ENCODE measurements at places on chromosomes 4 and X.

- DNase-seq: peak; percentile 33
Measured at GRCh38 chr4:76197971-76198410, 15.6 kb downstream of the SCARB2 start.

DNA sequence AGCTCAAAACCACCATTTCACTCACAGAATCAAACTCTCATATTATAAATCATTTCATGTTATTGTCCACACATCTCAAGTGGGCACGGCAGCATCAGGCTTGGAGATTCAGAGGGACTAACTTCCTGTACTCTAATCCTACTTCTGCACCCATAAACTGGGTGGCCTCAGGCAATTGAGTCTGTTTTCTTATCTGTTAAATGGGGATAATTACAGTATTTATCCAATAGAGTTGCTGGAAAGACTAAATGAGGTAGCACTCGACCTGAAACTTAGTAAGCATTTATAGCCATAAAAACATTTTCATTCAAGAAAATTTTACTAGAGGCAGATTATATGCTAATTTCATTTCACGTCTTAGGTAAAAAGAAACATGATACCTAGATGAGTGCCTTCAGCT lies 13.0 kb downstream of the TBC1D1 start:
- DNase-seq: no peak

GRCh38 chrX:9351126-9351525 lies 113.7 kb upstream of the TBL1X start:
- no peak for DNase-seq

DNA sequence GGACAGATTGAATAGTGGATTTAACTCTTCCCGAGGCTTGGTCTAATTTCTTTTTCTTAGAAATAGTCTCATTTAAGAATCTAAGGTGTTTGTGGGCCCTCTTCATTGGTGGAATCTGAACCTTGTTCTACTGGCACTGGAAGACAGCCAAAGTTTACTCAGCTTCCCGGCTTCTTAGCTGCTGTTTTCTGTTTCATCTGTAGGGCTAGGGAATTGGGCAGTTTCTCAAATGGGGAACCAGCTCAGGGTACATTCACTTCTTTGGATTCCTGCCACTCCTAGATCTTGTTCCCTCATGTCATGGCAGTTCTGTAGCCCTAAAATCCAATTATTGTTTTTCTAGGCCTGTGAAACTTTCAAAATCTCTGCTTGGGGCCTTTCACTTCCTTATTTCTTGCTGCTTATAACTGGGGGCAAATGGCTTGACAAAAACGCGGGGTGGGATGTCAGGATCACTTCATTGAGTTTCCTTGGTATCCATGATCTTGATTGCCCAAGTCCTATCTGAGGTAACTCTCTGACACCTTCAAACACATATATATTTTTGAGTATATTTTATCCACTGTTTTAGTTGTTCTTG lies 985.0 kb downstream of the C4orf33 start:
- no peak for DNase-seq

DNA sequence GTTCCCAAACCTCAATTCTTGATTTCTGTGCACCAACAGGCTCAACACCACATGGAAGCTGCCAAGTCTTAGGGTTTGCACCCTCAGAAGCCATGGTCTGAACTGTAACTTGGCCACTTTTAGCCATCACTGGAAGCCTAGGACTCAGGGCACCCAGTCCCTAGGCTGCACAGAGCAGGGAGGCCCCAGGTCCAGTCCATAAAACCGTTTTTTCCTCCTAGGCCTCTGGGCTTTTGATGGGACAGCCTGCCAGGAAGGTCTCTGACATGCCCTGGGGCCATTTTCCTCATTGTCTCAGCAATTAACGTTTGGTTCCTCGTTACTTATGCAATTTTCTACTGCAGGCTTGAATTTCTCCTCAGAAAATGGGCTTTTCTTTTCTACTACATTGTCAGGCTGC lies 1259.6 kb downstream of the RAPGEF2 start:
- DNase-seq: no peak

- DNase-seq: no peak
Measured at GRCh38 chr4:58936436-58936835, 1826.3 kb upstream of the IGFBP7 start.

DNA sequence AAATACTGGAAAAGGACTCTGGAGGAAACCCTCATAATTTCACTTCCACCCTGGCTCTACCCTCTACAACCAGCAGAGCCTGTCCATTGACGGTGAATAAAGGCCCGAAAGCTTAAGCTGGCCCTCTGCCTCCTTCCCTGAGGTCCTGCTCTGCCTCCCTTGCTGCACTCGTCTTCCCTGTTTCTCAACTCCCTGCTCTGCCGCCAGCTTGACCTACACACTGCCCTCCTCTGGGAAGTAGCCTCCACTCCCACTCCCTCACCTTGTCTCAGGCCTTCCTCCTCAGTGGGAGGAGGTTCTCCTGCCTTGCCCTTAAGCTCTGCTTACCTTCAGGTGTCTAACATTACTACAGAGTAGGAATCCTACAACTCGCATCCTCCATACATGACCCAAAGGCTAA lies 608.6 kb upstream of the NR3C2 start:
- DNase-seq: no peak

DNA sequence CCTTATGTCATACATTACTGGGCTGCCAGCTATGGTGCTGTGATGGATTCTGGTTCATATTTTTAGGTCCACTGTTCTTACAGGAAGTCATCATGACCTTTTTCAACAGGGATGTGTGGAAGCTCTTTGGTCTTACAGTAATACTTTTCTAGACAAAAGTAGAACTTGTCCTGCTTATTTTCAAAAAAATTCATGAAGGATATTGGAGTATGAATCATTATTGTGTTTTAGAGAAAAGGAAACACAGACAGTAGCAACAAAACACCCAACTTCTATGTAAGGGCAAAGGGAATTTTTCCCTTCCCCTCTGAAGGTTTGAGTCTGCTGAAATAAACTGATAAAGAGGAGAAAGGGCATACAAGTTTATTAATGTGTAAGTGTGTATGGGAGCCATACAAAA lies 54.7 kb upstream of the FAM9C start:
- no peak for DNase-seq

- no peak for DNase-seq
Measured at GRCh38 chrX:39736216-39737211, 361.2 kb downstream of the BCOR start.

DNA sequence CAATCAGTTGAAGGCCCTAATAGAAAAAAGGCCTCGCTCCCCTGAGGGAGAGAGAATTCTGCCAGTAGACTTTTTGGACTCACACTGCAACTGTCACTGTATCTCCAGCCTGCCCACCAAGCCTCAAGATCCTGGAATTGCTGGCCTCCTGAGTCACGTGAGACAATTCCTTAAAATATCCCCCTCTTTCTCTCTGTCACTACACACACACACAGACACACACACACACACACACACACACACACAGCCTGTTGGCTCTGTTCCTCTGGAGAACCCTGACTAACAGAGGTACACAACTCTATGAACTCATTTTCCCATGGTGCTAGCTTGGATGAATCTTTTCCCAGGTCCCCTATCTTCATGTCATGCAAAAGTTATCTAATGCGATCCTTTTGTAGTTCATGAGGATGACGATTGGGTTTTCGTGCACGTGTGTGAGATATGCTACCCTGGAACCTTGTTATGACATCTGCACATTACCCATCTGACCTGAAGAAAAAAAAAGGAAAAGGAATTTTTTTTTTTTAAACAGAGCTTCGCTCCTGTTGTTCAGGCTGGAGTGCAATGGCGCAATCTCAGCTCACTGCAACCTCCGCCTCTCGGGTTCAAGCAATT lies 13.7 kb downstream of the CLRN2 start:
- DNase-seq: no peak

GRCh38 chr4:47842985-47843384 lies 5.1 kb upstream of the CORIN start:
- DNase-seq: no peak

- DNase-seq: no peak
Measured at GRCh38 chrX:10892621-10893225, 218.4 kb upstream of the HCCS start.

- no peak for DNase-seq
Measured at GRCh38 chr4:57191523-57192034, 81.4 kb upstream of the IGFBP7 start.

- DNase-seq: no peak
Measured at GRCh38 chr4:4721636-4722035, 137.8 kb upstream of the MSX1 start.

DNA sequence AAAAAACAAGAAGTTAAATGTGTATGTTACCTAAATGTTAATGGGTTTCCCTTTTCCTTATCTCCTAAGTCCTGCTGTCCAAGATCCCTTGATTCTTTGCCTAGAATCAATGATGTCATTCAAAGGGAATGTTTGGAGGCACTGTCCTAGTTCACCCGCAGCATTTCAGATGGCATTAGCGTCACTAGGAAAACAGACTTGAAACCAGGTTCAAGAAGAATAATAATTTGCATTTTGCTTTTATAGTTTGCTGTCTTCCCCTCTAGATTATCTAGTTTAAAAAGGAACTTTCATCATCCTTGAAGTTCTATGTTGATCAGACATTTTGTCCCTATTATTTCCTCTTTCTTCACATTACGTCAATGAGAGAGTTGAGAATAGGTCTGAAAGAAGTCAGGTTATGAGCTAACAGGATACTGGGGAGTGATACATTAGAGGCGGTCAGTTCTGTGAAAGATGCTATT lies 234.1 kb upstream of the PGRMC2 start:
- no peak for DNase-seq

GRCh38 chr4:8285976-8286718 lies 16.6 kb downstream of the HTRA3 start:
- DNase-seq: no peak

DNA sequence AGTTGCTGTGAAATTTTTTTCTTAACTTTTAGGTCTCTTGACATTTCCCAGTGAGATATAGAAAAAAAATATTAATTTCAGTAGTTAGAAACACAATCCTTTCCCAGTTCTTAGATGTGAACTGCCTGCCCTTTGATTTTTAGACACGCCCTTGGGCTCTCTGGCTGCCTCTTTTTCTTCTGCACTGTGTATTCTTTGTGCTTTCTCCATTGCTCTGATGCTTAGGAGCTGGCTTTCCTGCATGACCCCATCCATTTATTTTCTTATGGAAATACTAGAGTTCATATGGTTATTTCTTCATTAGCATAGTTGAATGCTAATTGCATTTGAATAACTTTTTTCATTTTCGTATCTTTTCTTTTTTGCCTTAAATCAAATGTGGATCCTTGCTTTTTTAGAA lies 224.9 kb upstream of the SMIM31 start:
- no peak for DNase-seq

DNA sequence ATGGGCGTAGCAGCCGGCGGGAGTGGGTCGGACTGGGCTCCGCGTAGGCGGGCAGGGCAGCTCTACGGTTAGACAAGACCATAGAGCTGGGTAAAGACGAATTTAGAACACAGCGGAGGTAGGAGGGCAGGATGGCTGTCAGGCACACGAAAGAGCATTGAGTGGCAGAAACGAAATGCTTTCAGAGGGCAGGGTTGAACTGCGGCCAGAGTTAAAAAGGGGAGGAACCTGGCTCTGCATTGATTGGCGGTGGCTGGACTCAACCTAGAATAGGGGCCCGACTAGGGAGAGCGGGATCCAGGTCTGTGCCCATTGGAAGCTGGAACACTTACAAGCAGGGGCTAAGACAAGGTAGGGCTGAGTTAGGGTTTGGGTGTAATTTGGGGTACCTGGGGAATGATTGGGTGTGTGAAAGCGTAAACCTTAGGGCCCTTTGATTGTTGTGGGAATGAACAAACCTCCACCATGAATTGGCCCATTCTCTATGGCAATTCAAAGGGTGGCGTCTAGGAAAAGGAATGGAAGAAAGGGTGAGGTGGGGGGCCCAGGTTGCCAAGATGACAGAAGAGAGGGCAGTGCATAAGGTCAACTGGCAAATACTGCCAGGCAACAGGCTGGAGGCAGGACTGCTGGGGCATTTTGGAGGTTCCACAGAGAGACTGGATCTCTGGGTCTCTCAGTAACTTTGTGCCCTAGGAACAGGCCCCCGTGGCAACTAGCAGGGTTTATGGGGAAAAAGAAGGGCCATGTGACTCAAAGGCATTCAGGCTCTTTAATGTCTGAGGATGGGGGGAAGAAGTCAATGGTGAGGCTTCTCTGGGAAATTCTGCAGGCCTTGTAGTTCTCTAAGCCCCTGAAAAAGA lies 911 bp upstream of the ELK1 start:
- DNase-seq: no peak

- DNase-seq: no peak
Measured at GRCh38 chr4:185179488-185179887, 24.3 kb downstream of the CFAP97 start.

GRCh38 chrX:134932528-134933217 lies 58.1 kb upstream of the SMIM10 start:
- peak; percentile 59 for DNase-seq

GRCh38 chr4:2437475-2438215 lies 18.9 kb downstream of the CFAP99 start:
- DNase-seq: no peak

DNA sequence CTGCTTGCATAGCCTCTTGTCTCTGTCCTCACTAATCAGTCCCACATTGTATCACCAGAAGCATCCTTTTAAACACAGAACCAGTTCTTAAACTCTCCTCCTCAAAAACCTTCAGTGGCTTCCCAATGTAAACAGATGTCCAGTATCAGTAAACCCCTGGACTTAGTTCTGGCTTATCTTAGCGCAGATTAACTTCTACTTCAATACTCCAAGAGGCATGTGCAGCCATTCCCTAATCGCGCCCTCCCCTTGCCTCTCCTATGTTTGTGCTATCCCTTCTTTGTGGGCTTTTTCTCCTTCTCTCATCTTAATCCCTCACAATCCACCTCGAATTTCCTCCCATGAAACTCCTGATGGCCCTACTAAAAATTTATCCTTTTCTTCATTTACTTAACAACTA lies 193.8 kb downstream of the FBXO8 start:
- DNase-seq: no peak

DNA sequence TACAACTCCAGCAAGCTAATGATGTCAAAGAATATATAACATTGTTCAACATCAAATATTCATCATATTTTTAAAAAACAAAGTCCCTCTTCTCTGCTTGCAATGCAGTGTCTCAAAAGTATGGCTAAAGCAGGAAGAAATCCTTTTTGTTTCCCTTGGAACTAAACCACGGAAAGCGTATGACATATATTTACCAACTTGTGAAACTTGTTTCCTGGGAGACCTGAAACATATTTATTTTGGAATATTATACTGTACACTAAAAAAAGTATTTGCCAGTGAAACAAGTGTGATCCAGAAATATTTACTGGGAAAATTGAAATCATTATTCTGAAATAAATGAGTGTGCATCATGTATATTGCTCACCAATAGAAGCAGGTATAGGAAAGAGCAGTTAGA lies 156.0 kb upstream of the ANKRD50 start:
- DNase-seq: no peak
